ENCODE measurements at places on chromosomes 11 and 22.

- no peak for DNase-seq
These were observed 166.0 kb downstream of the TENM4 start for GRCh38 chr11:79274636-79275331.

- DNase-seq: no peak
These were observed 72.3 kb upstream of the GRIA4 start for GRCh38 chr11:105537531-105537930.

- no peak for DNase-seq
These were observed 18.5 kb downstream of the PTPRJ start for GRCh38 chr11:47998733-47999359.

GRCh38 chr22:43263645-43264514 lies 76.9 kb upstream of the TTLL12 start:
- peak; percentile 56 for DNase-seq

- no peak for DNase-seq
These were observed 54.4 kb downstream of the SVIP start for GRCh38 chr11:22775248-22775647.
